ENCODE measurements at places on chromosomes 7 and 10.

DNA sequence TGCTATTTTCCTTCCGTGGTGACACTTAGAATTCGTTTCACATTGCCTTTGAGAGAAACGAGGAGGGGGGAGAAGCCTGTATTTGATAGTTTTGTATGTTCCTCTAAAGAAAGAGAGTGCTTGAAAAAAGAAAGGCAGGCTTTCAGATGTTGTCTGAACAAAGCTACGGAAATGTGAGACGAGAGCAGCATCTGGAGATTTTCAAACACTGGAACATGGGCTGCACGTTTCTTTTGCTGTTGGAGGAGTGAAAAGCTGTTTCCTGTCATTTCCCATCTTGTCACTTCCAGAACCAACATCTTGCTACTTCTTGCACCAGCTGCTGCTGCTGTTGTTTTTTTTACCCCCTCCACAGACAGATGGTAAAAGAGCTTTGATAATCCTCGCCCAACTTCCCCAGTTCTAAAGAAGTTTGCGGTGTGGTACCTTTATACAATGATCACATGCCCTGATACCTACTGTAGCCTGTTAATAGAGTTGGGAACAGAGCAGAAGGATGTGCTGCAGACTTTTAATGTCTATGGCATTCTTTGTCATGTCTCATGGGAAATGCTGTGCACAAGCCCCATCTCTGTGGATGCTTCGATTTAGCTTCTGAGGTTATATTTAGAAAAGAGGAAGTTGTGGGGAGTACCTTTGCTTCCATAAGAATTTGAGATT is 408.1 kb downstream of the AUTS2 start:
- peak; percentile 10 for DNase-seq

DNA sequence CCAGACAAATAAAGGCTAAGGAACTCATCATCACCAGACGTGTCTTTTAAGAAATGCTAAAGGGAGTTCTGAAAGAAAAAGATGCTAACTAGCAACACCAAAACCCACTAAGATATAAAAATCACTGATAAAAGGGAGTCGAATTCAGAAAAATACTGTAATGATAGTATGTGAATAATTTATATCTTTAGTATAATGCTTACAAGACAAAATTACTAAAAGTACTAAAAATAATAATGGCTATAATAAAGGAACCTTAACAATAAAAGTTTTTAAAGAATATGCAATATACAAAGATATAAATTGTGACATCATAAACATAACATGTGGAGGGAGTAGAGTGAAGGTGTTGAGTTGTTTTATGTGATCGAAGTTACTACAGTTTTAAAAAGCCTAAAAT is 28.3 kb downstream of the HPSE2 start:
- no peak for DNase-seq

DNA sequence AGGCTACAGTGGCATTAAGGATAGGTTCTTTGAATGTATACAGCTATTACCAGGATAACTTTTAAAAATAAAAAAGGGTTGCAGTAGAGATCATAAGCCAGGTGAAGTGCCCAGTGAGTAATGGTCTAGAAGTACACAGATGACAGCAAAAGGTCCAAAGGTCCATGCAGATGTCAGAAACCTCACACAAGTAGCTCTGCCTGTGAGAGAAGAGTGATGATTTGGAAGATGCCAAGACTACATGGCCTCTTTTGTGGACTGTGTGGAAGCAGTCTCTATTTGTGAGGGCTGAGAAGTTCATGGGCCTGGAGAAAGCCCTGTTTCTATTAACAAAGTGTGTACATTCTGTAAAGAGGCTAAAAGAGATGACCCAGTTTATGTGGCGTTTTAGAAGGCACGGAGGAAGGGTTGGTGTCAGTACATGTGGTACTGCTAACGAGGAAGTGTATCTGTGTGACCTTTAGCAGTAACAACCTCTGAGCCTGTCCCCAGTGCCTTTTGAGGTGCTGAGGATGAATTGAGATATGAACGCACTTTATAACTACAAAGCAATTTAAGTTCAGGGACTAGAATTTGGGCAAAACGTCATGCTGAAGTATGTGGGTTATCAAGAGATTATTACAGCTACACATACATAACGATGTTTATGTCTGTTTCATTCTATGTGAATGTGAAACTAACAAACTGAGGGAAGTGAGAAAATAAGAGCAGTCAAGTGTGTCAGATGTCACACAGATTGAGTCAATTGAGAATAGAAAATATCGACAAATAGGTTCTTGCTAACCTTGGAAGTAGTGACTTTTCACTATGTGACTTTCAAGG is 7.6 kb downstream of the CYCS start:
- no peak for DNase-seq

- DNase-seq: no peak
Observed at GRCh38 chr7:84069999-84070500, 124.5 kb downstream of the SEMA3A start.

GRCh38 chr10:12559578-12560178 is 210.3 kb downstream of the CAMK1D start:
- no peak for DNase-seq

DNA sequence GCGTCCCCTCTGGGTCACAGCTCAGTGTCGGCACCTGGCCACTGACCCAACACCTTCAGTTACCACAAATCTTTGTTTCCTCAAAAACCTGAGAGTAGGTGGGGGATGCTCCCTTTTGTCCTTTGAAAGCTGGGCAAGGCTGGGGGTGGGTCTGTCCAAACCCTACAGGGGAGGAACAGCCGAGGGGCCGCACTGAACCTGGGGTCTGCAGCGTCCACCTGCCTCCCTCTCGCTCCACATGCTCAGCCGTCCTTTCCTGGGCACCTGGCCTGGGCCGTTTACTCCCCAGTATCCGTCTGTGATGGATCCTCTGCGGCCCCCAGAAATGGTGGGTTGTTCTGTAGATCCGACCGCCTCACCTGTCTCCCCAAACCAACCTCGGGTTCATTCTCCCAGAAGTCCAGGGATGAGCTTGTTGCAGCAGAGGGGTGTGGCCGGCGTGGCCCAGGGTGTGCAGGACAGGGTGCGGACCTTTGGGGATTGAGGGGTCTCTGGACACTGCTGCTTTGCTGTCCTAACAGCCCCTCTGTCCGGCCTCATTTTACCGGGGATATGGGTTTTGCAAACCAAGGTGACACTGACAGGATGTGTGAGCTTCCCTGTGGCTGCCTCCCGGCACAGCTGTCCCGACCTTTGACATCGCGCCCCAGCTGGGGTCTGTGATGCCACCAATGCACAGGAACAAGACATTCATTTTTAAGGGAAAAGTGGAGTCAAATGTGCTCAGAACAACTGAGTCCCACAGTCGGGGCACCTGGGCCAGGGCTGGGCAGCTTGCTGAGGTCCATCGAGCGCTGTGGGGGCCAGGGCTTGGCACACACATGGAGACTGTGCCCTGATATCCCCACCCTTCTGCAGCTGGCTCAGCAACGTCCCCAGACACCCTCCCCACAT is 115.9 kb downstream of the VIPR2 start:
- no peak for DNase-seq

All from fibroblast of gingiva (primary cell).